Thyroid gland (tissue), 4 donors: ENCODE measurements at places on chromosomes 4 and X. TPM values are rescaled to one million over a fixed set of nuclear protein-coding genes. Genes with fewer than 3 reads are reported as not detected.
A peak's percentile ranks its signal among the peaks of the same experiment; 100 is the strongest.

GRID2 gene
- 0.33 TPM for total RNA-seq

SHROOM3 gene
- total RNA-seq: 77.8 TPM

SAGE1 gene
- total RNA-seq: not detected

DNA sequence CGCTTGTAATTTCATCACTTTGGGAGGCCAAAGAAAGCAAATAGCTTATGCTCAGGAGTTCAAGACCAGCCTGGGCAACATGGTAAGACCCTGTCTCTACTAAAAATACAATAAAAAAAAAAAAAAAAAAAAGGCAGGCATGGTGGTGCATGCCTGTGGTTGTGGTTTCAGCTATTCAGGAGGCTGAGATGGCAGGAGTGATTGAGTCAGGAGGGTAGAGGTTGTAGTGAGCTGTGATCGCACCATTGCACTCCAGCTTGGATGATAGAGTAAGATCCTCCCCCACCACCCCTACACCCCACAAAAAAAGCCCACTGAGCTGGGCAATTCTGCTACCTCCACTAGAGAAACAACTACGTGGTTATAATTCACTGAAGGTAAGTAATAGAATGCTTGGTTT lies 118.8 kb upstream of the PCDH18 start:
- H3K4me1 ChIP-seq: no peaks in the 10 kb centered on the region
- no peaks in the 10 kb centered on the region for H3K27me3 ChIP-seq
- DNase-seq: no peak
- no peak overlapping the region for H3K27ac ChIP-seq
- H3K4me3 ChIP-seq: no peak overlapping the region

DNA sequence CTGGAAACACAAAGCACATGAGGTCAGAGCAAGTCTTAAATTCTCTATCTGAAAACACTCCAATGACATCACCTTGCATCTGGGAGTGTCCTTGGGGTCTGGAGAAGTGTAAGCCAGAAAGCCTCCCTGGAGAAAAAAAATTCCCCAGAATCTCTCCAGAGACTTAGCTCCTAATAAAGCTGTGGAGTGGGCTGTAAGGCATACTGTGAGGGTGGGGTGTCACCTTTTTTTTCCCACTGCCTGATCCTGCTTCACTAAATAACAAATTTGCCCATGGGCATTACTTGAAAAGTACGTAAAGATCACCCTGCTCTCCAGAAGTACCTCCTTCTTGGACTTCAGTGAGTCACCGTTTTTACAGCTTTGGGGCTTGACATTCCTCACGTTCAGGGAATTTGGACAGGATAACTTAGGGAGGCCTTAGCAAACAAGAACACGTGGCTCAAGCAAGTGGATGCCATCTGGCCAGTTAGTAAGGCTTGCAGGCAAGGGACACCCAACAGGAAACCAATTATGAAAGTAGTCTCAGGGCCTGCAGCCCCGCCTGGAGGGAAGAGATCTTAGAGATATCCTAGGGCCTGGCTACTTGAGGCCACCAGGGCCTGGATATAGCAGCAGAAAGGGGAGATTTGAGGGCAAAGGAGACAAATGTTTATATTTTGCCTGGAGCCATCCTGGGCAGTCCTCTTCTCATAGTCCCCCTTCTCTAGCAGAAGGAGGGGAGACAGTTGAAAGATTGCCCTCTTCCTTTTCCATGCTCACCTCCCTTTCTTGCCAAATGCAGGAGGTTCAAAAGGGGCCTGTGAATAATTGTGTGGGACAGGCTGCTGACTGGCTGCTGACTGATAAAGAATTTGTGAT lies 60.1 kb upstream of the PLAC1 start:
- no peaks in the 10 kb centered on the region for H3K27me3 ChIP-seq
- no peaks in the 10 kb centered on the region for H3K36me3 ChIP-seq
- peak overlapping the region; percentile 15 for H3K27ac ChIP-seq
- DNase-seq: peak; percentile 63
- H3K4me3 ChIP-seq: no peak overlapping the region
- H3K4me1 ChIP-seq: no peaks in the 10 kb centered on the region

- DNase-seq: no peak
- H3K27ac ChIP-seq: no peak overlapping the region
- no peaks in the 10 kb centered on the region for H3K27me3 ChIP-seq
- no peak overlapping the region for H3K4me3 ChIP-seq
Observed at GRCh38 chr4:182250446-182250845, 7.2 kb downstream of the TENM3 start.

GRCh38 chrX:115602308-115602707 lies 41.3 kb downstream of the PLS3 start:
- DNase-seq: no peak
- H3K27me3 ChIP-seq: no peaks in the 10 kb centered on the region
- H3K36me3 ChIP-seq: no peaks in the 10 kb centered on the region
- peak overlapping the region; percentile 1 for H3K27ac ChIP-seq
- H3K4me3 ChIP-seq: no peak overlapping the region

GRCh38 chr4:40915318-40916217 lies 165.8 kb downstream of the NSUN7 start:
- no peak overlapping the region for H3K4me3 ChIP-seq
- peak overlapping the region; percentile 0 for H3K27ac ChIP-seq
- no peaks in the 10 kb centered on the region for H3K27me3 ChIP-seq

DNA sequence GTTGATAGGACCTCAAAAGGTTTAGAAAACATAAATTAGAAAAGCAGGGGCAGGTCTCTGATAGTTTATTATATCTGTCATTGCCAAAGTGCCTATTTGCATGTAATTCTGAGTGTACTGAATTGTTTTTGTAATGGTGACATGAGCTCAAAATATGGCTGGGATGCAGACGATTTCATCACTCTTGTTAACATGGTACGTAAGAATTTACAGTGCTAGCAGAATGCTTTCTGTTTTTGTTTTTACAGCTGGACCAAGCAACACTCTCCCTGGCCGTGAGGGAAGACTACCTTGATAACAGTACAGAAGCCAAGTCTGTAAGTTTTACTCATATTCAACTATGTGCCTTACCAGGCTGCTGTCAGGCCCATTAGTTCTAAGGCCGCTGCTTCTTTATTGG lies 58.1 kb downstream of the PHEX start:
- no peaks in the 10 kb centered on the region for H3K27me3 ChIP-seq
- H3K36me3 ChIP-seq: no peaks in the 10 kb centered on the region
- H3K27ac ChIP-seq: no peak overlapping the region

DNA sequence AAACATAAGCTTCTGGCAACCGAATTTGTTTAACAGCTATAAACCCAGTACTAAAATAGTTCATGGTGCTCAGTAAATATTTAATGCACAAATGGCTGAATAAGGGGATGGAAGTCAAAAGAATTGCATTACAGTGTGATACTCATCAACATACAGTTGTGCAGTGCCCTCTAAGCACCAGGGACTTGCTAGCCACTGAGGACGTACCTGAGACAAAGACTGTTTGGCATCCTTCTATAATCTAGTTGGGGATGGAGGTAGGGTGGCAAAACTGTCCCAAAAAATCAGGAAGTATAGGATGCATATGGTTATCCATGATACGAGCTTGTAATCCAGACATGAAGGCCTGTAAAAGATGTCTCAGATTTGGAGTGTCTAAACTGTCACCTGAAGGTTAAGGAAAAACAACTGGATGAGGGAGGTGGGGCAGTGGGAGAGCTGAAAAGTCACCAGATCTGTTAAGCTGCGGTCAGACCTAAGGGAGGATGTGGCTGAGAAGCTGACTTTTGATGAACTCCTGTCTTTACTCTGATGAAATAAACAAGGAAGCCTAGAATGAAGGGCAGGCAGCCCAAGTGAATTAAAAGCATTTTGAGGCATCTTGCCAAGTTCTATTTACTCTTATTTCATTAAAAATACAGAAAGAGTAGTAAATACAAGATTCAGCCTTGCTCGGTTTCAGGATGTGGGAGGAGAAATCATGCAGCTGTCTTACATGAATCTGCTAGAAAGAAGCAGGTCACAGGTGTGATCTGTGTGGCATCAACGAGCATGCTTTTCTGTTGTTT lies 12.0 kb upstream of the CD38 start:
- H3K27me3 ChIP-seq: no peaks in the 10 kb centered on the region
- no peak for DNase-seq
- H3K4me1 ChIP-seq: no peaks in the 10 kb centered on the region
- no peaks in the 10 kb centered on the region for H3K36me3 ChIP-seq
- no peak overlapping the region for H3K27ac ChIP-seq
- no peak overlapping the region for H3K4me3 ChIP-seq

DNA sequence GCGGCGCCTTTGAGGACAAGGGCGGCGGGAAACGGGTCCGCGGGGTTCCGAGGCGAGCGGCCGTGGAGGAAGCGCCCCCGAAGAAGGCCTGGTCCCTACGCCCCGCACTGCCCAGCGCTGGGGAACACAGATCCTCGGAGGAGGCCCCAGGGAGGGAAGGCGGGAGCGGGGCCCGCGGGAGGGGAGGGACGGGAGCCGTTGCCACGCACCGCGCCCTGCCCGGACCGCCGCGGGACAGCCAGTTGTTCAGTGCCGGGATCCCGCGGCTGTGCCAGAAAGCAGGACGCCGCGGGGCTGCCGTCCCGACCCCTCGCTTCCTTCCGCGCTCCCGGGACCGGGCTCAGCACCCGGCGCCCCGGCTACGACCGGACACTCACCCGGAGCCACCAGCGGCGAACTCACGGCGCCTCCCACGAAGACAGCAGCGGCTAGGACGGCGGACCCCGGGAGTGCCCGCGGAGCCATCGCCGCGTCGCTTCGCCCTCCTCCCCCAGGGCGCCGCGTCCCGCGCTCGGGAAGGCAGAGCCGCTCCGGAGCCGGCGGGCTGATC lies 278 bp downstream of the RELL1 start:
- H3K27ac ChIP-seq: peak overlapping the region; percentile 93
- peaks cover 3% of the 10 kb centered on the region for H3K36me3 ChIP-seq
- peak overlapping the region; percentile 11 for H3K4me3 ChIP-seq
- H3K27me3 ChIP-seq: no peaks in the 10 kb centered on the region

- no peaks in the 10 kb centered on the region for H3K27me3 ChIP-seq
- H3K27ac ChIP-seq: no peak overlapping the region
- DNase-seq: no peak
Observed at GRCh38 chrX:18415386-18415785, 10.0 kb upstream of the CDKL5 start.

DNA sequence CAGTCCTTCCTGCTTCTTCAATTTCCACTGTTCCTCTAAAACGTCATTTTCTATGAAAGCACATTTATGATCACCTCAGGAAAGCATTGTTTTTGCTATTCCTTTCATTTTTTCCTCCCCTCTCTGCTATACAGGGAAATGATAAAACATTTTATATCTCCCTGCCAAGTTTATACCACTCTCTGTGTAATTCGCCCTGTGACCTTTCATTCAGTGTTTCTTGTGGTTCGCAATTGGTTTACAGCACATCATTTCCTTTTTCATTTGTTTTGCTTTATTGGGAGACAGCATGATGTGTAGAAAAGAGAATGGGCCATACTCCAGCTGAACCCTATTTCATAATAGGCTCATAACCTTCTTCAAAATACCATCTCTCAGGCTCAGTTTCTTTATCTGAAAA lies 99.9 kb upstream of the RAPGEF2 start:
- no peaks in the 10 kb centered on the region for H3K4me1 ChIP-seq
- no peak overlapping the region for H3K4me3 ChIP-seq
- H3K27ac ChIP-seq: no peak overlapping the region
- H3K27me3 ChIP-seq: no peaks in the 10 kb centered on the region
- DNase-seq: no peak

GRCh38 chr4:68347845-68348244 lies 2.0 kb downstream of the YTHDC1 start:
- no peak for DNase-seq
- no peak overlapping the region for H3K4me3 ChIP-seq
- no peaks in the 10 kb centered on the region for H3K36me3 ChIP-seq
- H3K27ac ChIP-seq: no peak overlapping the region
- H3K27me3 ChIP-seq: no peaks in the 10 kb centered on the region

- no peaks in the 10 kb centered on the region for H3K27me3 ChIP-seq
- H3K4me3 ChIP-seq: no peak overlapping the region
- no peaks in the 10 kb centered on the region for H3K4me1 ChIP-seq
- no peak overlapping the region for H3K27ac ChIP-seq
Observed at GRCh38 chr4:71978210-71978835, 53.5 kb upstream of the NPFFR2 start.
